Immature natural killer cell (primary cell): ENCODE measurements at places on chromosomes 2 and 18.

GRCh38 chr2:20633001-20633400 is 17.9 kb downstream of the HS1BP3 start:
- no peak for DNase-seq

DNA sequence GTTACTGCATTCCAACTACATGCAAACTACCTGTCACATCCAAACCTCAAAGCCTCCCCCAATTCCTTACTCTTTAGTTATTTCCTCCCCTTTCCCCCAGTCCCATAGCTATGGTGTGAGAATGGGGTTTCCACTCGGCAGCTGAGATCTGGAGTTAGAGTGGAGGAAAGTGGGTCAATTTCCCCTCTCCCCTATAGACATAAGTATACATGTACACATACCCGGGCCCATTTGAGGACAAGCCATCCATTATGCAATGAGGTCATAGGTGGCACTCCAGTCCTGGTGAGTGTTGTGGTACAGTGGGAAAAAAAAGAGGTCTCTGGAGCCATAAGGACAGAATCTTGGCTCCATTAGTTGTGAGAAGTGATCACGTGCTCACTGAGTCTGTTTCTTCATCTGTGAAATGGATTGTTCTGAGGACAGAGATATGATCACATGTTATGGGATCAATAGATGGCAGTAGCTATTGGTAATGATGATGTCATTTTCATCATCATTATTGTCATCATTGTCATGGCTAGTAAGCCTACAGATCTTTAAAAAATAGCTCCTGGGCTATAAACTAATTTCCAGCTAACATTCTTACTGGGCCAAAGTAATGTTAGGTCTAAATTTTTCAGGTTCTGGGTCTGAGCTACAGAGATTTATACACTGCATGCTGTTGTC is 119.0 kb downstream of the BCL2L11 start:
- DNase-seq: no peak

DNA sequence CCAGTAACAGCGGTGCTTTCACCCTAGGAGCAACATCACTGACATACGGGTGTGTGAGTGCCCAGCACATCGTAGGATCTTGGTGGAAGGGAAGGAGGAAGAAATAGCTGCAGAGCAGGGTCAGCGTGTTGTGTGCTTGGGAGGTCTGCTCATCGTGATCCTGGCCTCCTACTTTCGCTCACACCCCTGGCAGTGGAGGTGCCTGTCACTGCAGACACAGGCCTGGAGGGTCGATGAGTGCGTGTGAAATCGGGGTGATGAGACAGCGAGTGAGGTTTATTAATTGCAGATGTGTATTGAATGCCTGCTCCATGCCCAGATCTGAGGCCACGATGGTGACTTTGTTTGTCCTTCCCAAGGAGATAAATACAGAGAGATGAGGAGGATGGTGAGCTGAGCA is 126.1 kb downstream of the NCK2 start:
- DNase-seq: no peak

DNA sequence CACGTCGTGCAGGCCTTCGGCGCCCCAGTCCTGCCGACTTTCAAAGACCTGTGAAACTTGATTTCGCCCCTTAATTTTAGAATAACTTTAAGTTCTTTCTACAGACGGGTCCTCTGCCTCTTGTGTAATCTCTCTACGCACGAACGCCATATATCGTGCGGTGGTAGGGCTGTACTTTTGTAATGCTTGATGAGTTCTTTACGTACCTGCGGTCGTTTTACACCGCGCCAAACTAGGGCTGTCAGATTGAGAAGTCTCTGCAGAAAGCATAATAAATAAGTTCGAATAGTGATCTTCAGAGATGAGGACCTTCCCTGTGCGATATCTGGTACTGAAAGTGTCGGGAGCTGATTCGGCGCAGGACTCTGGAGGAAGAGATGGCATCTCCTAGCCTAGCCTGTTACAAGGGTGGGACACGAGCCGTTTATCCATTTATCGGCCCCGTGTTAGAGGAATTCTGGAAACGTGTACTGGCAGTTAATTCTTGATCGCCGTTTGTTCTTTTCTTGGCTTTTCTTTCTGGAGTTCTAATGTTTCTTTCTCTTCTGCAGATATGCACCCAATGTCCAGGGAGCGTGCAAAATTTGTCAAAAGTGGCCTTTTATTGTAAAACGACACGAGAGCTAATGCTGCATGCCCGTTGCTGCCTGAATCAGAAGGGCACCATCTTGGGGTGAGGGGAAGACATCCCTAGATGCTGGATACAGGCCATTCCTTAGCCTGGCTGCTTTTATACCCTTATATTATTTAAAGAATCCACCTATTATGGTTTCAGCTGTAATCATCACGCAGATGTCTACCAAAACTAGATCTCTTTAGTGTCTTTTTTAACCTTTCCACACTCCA is 781 bp upstream of the SLC5A6 start:
- DNase-seq: peak; percentile 68

DNA sequence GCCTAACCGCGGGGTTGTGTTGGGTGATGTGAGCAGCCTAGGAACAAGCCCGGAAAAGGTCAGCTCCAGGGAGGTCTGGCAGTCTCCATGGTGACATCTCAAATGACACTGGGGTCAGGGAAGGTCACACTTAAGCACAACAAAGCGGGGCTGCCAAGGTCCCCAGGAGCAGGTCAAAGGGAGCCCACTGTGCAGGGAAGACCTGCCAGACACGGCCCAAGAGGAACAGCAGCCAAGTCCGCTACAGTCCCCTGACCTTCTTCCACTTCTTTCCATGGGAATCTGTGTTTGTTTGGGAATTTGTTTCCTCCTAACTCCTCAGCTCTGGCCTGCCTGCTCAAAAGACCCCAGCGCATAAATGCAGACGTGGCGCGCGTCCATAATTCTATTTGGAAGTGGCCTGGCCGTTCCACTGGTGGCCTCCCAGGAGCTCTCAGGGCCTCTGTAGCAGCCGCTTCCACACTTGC is 232.1 kb upstream of the COPS8 start:
- no peak for DNase-seq
